ENCODE measurements at places on chromosomes 2 and 18.

- no peak for DNase-seq
These were observed 38.1 kb upstream of the OTX1 start for GRCh38 chr2:63012541-63012940.

GRCh38 chr18:22015156-22015555, 154.2 kb upstream of the GATA6 start:
- DNase-seq, result peak; percentile 52

DNA sequence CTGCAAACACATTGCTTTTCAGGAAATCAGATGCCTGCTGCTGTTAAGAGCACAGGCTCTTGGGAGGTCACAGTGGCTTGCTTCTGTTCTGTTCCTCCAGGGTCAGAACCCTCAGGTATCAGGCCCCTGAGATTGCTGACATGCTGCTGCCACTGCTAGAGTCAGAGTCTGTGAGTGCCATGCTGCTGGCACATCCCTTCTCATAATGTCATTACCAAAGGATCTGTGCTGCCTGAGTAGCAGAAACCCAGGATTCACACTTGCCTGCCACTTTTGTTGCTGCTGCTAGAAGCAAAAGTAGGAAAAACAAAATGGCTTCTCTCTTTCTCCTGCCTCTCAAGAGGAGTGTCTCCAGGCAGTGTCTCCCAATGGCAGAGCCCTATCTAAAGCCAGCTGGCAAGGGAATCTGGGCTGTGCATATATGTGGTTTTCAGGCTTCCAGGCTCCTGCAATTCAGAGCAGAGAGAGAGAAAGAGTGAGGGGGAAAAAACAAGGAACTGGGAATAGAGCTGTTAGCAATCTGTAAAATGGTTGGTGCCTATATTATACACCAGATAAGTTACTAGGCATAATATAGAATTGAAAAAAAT, 180.3 kb downstream of the MYCN start:
- no peak for DNase-seq

DNA sequence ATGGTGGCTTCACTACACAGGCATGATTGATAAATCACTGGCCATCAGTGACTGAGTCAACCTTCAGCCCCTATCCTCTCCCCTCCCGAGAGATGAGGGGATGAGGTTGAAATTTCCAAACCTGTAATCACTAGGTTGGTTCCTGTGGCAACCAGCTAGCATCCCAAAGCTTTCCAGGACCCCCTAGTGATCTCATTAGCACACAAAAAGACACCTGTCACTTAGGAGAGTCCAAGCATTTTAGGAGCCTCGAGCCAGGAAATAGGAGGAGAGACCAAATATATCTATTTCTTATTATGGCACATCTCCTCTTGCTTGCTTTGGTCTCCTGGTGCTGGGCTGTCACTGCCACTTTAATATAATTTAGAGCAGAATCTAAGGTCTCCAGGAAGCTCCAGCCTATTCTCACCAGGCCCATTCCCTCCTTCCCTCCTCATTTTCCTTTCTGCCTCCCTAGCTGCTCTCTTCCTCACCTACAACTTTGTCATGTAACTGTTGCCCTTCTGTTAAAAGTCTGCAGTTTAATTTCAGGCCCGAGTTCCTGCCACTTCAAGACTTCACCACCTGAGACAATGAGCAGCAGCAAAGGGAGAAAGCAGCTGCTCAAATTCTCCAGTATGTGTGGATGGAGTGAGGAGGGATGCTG, 33.2 kb upstream of the NAB1 start:
- no peak for DNase-seq

DNA sequence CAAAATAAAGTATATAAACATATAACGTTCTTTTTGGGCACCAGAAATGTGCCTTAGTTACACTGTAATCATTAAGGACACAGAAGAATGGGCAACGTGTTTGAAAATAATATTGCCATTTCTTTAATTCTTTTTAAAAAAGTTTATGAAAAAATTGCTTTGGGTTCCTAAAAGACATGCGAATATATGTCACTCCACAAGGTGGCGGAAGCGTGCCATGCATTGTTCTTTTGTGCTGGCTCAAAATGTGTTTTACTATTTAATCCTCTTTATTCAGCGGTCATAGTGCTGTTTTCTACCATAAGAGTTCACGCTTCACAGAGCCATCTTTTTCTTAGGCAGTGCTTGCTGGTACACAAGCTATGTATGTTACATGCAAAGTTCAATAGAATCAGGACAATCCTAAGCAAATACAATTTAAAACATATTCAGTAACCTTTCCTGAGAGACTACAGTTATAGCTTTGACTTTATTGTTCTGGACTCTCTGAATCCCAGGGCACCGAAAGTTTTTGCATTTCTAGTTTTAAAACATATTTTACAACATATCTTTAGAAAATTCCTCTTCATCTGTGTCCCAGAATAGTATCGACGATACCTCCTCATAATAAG, 147.8 kb upstream of the ERBB4 start:
- peak; percentile 64 for DNase-seq

DNA sequence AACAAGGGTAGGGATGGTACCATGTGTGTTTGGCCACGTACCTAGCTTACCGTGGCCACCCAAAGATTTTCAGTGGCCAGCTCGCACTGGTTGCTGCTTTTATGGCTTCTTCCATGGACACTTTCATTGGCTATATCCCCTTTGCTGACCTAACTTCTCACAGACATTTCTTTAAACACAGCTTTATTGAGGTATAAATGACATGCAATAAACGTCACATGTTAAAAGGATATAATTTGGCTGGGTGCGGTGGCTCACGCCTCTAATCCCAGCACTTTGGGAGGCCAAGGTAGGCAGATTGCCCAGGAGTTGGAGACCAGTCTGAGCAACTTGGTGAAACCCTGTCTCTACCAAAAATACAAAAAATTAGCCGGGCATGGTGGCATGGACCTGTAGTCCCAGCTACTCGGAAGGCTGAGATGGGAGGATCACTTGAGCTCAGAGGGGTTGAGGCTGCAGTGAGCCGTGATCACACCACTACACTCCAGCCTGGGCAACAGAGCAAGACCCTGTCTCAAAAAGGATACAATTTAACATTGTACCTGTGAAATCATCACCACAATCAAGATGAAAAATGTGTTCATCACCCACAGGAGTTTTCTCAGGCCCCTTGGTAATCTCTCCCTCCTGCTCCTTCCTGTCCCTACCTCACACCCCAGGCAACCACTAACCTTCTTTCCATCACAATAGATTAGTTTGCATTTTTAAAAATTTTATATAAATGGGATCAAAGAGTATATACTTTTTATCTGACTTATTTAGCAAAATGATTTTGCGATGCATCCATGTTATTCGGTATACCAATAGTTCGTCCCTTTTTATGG, 127.8 kb upstream of the PPP1CB start:
- no peak for DNase-seq

- DNase-seq, result no peak
These were observed 38.3 kb downstream of the FBXO48 start for GRCh38 chr2:68428746-68429145.
